Stimulated activated CD4-positive, alpha-beta T cell treated with anti-CD3 and anti-CD28 coated beads, Interleukin-2, amount 100 ng/mL, for 4 hours (primary cell): ENCODE measurements at places on chromosomes 1 and 21.

DNA sequence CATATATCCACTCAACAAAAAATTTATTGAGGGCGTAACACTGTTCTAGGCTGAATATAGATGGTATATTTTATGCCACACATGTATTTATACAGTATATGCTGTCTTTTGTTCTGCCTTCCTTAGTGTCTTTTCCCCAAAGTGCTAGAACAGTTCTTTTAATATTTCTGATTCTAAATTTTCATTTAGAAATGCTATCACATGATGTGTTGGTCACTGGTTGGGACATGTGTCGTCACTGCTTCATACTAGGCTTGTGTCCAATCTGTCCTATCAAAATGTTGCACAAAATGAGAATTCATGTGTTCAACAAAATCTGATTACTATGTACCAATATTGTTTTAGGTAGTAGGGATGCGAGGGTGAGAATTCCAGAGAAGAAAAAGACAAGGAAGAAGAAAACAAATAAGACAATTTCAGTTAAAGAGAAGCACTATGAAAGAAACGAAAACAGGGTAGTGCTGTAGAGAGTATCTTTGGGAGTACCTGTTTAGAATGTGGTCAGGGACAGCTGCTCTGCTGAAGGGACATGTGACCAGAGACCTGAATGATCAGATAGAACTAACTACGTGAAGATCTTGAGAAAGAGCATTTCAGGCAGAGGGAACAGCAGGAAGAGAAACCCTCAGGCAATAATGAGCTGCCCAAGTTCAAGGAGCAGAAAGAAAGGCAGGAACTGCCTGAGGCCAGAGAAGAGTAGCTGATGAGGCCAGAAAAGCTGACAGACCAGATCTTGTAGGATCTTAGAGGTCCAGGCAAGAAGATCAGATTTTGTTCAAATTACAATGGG, 1.3 kb downstream of the KMO start:
- no peak for DNase-seq

DNA sequence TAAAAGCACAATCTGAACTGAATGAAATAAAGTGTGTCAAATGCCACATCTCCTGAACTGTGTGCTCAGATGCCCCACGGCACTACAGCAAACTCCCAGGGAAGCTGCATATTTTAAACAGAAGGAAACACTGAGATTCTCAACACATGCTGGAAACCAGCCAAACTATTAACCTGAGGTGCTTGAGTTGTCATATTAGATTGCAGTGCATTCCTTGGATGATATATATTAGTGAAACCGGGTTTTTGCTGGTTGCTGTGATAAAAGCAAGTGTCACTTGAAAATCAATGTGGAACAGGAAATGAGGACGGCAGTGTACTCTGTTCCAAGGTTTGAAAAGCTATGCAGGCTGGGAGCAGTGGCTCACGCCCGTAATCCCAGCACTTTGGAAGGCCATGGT, 8.7 kb downstream of the SYNJ1 start:
- no peak for DNase-seq

DNA sequence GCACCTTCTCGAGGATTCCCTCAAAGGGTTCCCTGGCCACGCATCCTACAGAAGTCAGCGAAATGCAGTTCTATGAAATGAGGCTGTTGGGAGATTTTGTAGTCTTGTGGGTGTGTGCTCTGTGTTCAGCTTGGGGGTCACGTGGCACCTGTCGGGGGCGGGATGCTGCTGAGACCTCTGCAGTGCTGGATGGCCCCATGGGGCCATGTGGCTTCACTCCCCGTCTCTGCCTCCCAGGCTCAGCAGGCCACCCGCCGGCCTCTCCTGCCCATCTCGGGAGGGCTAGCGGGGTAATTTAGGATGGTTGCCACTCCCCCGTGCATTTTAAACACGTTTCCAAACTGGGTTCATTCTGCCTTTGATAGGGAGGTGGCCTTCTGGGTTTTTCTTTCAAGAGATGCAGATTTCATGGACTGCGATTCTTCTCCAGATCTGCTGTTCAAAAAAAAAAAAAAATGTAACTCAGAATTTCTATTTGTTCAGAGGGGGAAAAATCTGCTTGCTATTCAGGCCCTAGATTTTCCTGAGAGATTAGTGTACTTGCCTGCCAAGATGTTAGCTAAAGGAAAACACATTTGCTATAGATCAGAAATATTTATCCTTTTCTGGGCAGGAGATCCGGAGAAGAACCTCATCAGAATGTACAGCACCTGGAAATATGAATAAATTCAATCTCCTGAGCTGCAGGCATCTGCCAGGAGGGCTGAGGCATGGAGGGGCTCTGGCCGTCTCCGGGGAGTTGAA, 277.2 kb upstream of the VAMP3 start:
- DNase-seq, result no peak

DNA sequence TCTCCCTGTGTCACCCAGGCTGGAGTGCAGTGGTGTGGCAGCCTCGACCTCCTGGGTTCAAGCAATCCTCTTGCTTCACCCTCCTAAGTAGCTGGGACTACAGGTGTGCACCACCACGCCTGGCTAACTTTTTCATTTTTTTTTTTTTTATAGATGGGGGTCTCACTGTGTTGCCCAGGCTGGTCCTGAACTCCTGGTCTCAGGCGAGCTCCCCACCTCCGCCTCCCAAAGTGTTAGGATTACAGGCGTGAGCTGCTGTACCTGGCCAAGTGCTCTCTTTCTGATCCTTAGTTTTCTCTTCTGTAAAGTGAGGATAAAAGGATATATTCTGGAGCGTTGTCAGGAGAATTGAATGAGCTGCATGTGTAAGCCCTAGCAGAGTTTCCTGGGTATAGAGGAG, 68.7 kb downstream of the GALNT2 start:
- no peak for DNase-seq

- DNase-seq, result no peak
Observed at GRCh38 chr1:226371027-226371694, 36.7 kb downstream of the PARP1 start.

DNA sequence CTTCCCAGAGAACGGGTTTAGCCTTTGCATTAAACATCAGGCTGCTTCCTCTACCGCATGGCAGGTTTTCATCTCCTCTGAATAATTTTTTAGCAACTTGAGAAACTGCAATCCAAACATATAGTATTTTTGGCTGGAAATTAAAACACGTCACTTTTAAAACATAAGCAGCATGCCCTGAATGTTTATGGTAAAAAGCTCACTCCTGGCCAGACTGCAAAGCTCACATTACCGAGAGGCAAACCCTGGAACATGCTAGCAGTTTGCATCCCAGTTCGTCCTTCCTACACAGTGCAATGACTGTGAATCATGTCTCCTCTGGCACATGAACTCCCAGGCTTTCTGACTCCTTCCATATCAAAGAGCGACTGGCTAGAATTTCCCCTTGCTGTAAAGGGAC, 312.3 kb downstream of the RRAGC start:
- DNase-seq, result no peak

DNA sequence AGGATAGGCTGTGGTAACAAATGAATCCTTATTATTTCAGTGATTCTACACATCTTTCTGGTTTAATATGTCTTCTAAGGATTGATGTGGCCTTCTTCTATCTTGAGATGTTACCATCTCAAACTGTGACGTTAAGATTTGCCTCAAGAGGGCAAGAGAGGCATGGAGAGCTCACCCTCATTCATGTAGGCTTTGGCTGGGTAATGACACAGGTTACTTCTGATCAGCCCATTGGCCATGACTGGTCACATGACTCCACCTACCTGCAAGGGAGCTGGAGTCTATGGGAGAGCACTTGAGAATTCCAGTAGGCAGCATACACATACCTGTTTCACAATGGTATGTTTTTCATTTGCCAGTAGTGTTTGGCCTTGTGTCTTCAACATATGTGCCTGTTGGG, 30.0 kb downstream of the CACHD1 start:
- no peak for DNase-seq

DNA sequence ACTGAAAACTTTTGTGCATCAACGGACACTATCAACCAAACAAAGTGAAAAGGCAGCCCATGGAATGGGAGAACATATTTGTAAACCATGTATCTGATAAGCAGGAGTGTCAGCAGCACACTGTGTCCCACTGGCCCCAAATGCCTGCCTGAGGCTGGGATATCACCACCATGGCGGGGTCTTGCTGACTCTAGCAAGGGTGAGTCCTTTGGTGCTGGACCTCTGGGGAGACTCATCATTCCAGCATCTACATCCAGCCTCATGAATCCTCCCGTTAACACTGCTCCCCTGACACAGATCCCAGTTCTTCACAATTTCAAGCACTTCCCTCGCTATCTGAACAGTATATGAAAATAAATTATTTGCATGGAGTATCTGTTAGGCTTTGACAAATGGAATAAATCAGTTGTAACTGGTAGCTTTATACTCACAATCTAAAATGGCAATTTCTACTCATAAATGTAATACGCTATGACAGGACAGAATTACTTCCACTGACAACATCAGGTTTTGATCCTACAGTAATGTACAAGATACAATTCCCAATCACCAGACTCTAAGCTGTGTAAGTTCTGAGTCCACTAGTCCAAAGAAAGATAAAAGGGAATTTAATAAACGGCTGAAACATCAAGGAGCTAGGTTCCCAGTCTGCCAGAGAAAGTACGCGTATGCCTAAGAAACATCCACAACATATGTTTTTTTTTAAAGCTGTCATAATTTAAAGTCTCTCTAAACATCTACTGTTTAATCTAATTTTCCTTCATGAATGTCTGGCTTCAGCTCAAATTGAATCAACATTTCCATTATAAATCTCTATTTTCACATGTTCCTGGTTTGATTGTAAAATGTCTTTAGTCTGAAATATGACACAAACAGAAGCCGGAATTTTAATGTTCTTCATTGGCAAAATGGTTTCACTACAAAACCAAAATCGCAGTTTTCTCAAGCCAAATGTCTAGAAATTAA, 95.1 kb downstream of the SIPA1L2 start:
- DNase-seq, result no peak

DNA sequence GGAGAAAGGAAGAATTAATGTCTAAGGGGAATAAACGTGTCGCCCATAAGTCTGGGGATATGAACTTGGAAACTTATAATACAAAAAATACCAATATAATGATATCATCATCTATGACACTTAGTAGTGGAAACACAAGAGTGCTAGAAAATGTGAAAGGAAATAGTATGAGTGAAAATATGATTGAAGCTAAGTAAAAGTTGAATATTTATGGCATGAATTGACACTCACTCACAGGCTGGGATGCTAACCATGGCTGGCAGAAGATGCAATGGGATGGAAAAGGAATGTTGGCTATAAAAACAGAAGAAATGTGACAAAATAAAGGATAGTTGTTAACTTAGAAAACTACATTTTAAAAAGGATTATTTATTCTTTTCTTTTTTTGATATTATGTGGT, 120.1 kb downstream of the XPR1 start:
- no peak for DNase-seq

- DNase-seq, result no peak
Observed at GRCh38 chr1:153627715-153628626, at the start of gene S100A1. TSS of gene S100A1 (plus strand) at chr1:153628434. CDS start at chr1:153630522, 2,088 bp downstream.

DNA sequence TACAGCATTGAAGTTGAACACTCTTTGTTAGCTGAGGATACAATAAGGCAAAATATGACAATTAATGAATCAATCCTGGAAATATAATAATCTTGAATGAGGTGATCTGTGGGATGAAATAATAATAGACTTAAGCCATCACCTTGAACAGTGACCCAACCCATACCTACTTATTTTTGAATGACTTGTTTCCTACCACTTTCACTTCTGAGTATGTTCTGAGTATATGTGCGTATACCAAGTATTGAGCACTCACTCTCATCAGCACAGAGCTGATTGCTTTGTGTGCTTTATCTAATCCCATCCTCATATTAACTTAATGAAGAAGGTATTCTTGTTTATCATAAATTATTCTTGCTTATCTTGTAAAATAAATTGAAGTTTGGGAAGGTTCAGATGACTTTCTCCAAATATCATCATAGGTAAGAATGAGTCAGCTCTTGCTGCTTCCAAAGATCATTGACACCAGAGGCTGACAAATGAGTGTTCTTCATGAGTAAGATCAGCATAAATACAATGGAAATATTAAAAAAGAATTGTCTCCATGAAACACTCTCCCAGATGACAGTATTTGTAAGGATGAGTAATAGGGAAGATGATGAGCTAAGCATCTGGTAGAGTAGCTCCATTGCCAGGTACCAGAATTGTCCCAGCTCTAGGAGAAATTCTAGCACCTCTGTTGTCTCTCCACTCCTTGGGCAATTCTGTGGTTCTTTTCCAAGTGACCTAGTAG, 198.1 kb upstream of the KIAA0040 start:
- no peak for DNase-seq

- no peak for DNase-seq
Observed at GRCh38 chr21:41650526-41651145, 116.2 kb downstream of the RIPK4 start.

- DNase-seq, result no peak
Observed at GRCh38 chr1:41452704-41453290, 31.7 kb downstream of the EDN2 start.

DNA sequence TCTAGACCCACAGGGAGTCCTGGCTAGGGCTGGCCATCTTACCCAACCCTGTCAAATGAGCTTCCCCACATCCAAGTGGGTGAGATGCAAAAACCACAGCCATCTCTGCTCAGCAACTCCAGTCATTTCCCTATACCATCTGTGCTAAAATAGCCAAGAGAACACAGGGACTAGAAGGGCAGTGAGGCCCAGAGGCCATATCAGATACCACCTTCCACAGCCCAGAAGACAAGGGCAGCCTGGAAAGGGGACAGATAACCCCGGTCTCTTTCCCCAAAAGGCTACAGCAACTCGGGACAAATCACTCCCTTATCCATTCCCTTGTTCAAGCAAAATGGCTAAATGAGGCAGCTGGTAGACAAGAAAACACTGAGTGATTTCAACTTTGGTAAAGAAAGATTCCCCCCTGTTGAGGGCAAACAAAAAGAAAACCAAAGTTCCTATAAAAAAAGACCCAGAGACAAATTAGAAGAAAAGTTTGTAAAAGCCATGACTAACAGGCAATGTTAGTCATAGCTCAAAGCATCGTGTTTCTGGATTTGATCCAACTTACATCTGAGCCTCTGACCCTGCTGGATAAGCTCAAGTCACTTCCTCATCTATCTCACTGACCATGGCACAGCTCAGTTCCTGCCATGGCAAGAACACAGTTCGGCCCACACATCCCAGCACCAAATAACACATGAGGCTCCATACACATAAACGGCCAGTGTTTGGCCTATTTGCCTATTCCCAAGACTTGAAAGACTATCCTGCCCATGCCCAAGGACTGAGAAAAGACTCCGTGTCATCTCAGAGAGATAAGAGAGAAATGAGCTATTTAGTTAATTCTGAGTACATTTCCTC, 3.1 kb downstream of the LAMB3 start:
- no peak for DNase-seq

- no peak for DNase-seq
Observed at GRCh38 chr1:160519642-160520435, 3.2 kb downstream of the SLAMF6 start.

GRCh38 chr1:4000811-4001251, 100.8 kb upstream of the C1orf174 start:
- DNase-seq, result no peak

DNA sequence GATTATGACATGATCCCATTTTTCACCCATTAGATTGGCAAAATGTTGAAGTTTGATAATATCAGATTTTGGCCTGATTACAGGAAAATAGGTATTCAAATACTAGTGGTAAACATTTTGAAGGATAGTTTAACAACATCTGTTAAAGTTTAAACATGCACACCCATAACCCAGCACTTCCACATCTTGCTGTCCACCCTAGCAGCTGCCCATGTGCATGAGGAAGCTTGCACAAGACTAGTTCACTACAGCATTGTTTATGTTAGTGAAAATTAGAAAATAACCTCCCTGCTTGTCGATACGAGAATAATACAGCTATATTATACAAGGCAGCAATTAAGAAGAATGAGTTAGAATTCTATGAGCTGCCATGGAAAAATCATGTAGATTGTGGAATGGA, 127.6 kb downstream of the C1orf21 start:
- DNase-seq, result no peak

GRCh38 chr1:245710961-245711903, 556.4 kb downstream of the KIF26B start:
- no peak for DNase-seq
